Activated CD8-positive, alpha-beta memory T cell treated with anti-CD3 and anti-CD28 coated beads, Interleukin-2, amount 10 ng/mL, durations not matched to agents 7 days and 5 days (primary cell): ENCODE measurements at places on chromosomes 12 and 14. TPM values are rescaled to one million over a fixed set of nuclear protein-coding genes. Genes with fewer than 3 reads are reported as not detected.

DNA sequence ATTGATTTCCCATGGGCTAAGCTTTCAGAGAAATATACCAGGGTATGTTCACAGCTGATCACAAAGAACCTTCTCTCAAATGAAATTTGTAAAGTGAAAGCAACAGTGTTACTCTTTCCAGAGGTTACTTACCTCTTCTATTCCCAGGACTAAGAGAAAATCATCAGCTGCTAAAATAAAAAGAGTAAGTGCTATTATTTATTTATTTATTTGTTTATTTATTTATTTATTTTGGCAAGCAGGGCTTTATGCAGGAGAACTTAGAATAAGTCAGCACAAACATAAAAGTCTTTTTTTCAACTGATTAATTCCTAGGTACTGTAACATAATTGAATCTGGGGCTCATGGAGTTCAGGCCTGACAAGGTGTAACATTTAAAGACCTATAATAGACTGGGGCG lies 93.9 kb upstream of the SYT10 start:
- no peak for DNase-seq

DNA sequence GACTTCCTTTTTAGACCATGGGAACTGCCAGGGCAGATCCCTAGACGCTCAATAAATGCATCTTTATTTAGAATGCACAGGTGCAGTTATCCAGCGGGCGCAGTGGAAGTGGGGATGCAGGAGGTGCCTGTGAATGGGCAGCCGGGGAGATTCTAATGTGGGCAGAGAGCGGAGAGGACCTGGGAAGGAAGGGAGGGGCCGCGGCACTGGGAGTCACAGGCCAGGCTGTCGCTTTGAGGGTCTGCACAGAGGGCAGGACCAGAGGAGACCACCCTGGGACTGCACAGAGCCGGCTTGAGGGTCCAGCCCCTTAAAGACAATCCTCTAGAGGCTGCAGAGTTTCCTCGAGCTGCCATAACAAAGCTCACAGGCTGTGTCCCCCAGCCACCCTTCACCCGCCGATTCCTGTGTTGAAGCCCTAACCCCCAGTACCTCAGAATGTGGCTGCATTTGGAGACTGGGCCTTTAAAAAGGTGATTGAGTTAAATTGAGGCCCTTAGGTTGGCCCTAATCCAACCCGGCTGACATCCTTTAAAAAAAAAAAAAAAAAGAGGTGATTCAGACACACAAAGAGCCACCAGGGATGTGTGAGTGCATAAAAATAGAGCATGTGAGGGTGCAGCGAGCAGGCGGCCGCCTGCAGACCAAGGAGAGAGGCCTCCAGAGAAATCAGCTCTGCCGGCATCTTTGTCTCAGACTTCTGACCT lies 44.4 kb upstream of the PPP2R5C start:
- no peak for DNase-seq

Gene GARIN6
- not detected for total RNA-seq

Gene ABCC9
- 0.07 TPM for total RNA-seq

DNA sequence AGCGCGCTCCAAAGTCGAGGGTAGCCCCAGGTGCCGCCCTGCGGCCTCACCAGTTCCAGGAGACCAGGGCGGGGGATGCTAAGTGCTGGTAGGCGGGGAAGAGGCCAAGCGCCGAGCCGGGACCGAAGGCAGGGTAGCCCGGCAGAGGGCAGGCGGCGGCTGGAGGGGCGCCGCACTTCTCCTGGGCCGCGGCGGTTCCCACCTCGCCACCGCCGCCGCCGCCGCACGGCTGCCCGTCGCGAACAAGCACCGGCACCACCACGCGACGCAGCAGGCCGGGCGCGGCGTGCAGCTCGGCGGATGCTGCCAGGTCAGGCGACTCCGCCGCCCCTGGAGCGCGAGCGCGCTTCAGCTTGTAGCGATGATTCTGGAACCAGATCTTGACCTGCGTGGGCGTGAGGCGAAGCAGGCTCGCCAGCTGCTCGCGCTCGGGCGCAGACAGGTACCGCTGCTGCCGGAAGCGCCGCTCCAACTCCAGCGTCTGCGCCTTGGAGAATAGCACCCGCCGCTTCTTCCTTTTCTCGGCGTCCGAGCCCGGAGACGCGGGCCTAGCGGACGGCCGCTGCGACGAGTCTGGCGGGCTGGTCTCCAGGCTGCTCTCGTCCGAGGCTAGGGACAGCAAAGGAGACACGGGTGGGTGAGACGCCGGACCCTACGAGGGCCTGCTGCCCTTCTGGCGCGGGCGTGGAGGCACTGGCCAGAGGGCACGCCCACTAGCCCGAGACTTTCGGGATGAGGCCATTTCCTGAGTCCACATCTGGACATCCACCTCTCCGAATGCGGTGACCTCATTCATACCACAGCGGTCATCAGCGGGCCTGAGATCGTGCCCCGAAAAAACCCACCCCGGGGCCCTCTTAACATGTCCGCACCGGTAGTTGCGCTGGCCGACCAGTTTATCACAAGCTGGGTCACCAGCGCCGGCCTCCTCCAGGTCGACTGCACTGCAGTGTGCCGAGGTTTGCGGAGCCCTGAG lies 1.3 kb downstream of the NKX2-8 start:
- no peak for DNase-seq

GRCh38 chr14:45838597-45838996 lies 585.6 kb upstream of the MIS18BP1 start:
- no peak for DNase-seq

Gene NDRG2
- total RNA-seq: 2.1 TPM

GRCh38 chr14:60003991-60004390 lies 84.0 kb downstream of the LRRC9 start:
- DNase-seq: no peak

DNA sequence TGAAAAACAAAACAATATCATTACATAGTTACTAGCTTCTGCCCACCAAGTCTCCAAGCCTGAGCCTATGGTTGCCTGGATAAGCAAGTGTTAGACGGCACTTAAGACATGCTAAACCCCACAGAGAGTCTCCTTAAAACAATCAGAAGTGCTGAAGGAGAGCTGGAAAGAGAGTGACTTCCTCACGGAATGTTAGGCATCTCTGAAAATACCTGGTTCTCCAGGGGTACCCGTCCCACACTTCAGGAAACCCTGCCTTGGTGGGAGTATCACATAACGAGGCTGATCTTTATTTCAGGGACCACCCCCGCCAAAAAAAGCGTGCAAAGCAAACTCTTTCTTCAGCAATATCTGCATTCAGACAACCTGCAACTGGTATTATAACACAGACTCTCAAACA lies 18.3 kb downstream of the LHX5 start:
- no peak for DNase-seq

- DNase-seq: no peak
Observed at GRCh38 chr12:122876731-122877130, 19.2 kb downstream of the VPS37B start.

DNA sequence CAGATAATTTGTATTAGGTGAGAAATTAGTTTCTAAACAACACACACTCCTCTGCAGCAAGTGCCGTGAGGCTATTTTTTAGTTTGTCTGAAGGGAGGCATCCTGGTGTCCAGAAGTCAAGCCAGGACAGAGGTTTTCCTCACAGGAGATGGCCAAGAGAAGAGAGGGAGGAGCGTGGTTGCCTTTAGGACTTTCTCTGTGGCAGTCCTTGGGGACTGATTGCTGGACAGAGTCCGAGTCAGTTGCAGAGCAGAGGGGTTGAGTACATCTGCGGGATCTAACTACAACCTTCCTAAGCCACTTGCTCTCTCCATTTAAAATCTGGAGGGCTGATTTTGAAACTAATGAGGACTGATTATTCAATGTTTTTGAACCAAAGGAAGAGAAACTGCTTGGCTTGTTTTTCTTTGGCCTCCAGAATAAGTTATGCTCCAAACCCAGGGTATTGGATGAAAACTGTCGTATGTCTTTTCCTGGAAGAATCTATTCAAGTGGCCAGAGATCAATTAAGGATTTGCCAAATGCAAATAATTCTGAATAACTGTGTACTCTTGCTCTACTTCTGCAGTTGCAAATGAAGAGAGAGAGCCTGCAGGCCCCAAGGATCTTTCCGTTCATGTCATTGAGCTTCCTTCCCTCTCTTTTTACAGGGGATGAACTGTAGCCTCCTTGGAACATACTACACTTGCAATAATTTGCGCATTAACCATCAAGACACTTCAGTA lies 1.2 kb downstream of the SLCO1C1 start:
- no peak for DNase-seq

DNA sequence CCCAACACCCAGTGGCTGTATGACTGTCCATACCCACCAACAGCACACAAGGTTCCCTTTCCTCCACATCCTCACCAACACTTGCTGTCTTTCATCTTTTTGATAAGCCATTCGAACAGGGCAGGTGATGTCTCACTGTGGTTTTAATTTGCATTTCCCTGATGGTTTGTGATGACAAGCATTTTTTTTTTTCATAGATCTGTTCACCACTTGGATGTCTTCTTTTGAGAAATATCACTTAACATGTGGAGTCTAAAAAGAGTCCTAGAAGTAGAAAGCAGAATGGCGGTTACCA lies 198.1 kb upstream of the DIO3 start:
- DNase-seq: no peak

DNA sequence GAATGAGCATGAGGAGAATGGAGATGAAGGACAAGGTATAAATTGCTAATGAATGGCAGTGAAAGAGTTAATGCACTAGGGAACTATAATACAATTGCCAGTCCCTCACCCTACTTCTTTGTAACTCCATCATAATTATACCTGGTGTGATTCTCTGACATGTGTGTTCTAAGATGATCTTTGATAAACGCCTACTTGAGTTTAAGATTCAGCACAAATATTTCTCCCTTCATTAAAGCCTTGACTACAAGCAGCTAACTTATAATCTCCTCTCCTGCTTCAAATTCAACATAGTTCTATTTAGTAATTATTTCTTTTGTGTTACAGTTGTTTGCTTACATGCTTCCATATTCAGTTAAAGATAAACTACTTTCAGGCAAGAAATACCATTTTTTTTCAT lies 9.7 kb upstream of the CLEC2A start:
- DNase-seq: no peak

DNA sequence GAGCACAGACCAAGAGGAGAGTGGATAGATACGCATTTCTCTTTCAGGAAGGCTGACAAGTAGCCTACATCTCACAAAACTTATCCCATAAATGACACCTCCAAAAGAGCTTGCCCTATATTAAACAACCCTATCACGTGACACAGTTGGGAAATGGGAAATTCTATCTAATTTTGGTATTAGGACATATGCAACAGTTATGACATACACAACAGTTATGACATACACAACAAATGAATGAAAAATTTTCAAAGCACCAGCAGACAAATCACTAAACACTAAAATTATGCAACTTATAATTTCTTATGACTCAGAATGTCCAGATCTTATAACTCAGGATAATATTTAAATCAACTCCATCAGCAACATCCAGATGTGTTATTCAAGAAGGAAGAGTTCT lies 54.1 kb downstream of the DUSP16 start:
- DNase-seq: no peak

GRCh38 chr14:89600950-89601826 lies 184.2 kb upstream of the FOXN3 start:
- no peak for DNase-seq

GRCh38 chr14:68446243-68447040 lies 346.4 kb downstream of the ZFP36L1 start:
- no peak for DNase-seq

Gene KCTD10
- 43.2 TPM for total RNA-seq

Gene FAM186B
- total RNA-seq: not detected

GRCh38 chr14:104135904-104136471 lies 2.4 kb upstream of the KIF26A start:
- no peak for DNase-seq

- no peak for DNase-seq
Observed at GRCh38 chr12:28578361-28578760, 388.1 kb downstream of the CCDC91 start.

Gene KRT78
- total RNA-seq: not detected

Gene ANO4
- not detected for total RNA-seq

GRCh38 chr14:81710232-81710845 lies 176.7 kb upstream of the SEL1L start:
- no peak for DNase-seq

GRCh38 chr12:53466640-53467039 lies 14.7 kb downstream of the PCBP2 start:
- DNase-seq: no peak

- no peak for DNase-seq
Observed at GRCh38 chr12:63397807-63398206, 246.8 kb upstream of the AVPR1A start.

GRCh38 chr12:120882055-120882555 lies 22.1 kb downstream of the SPPL3 start:
- no peak for DNase-seq

DNA sequence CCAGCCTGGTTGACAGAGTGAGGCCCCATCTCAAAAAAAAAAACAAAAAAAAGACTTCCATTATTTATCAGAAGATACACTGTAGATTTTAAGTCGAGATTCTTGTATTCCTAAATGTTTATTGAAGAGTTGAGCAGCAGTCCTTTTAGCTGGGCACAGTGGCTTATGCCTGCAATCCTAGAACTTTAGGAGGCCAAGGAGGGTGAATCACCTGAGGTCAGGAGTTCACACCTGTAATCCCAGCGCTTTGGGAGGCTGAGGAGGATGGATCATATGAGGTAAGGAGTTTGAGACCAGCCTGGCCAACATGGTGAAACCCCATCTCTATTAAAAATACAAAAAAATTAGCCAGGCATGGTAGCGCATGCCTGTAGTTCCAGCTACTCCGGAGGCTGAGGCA lies 57.6 kb downstream of the HEATR5A start:
- DNase-seq: no peak

- DNase-seq: no peak
Observed at GRCh38 chr12:46168426-46168825, 100.4 kb downstream of the SLC38A1 start.

Gene HOXC6
- not detected for total RNA-seq

GRCh38 chr12:108831309-108831991 lies 25.9 kb downstream of the SSH1 start:
- DNase-seq: peak; percentile 69

GRCh38 chr12:19220852-19221466 lies 91.4 kb downstream of the PLEKHA5 start:
- DNase-seq: no peak

DNA sequence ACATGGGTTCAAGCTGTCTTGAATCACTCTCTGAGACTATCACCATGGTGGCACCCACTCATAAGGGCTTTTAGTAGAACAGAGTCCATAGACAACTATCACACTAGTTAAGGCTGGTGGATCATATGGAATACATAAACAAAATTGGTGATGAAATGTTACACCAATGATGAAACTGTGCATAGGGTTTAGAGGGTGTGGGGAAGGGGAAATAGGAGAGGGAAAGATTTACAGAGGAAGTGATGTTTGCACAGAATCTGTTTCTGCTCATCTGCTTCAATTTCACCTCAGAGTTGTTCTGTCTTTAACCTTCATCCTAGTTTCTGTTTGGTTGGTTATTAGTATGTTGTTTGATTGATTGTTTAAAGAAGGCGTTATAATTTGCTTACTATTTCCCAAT lies 2.4 kb upstream of the RXYLT1 start:
- DNase-seq: no peak

- no peak for DNase-seq
Observed at GRCh38 chr14:50785457-50786063, 45.4 kb downstream of the NIN start.
